ENCODE measurements at places on chromosomes 2 and 18. TPM values are rescaled to one million over a fixed set of nuclear protein-coding genes. Genes with fewer than 3 reads are reported as not detected.

The NYAP2 gene
- not detected for total RNA-seq

The TUBA3E gene
- not detected for total RNA-seq

The ARHGAP15 gene
- total RNA-seq: 10.7 TPM

The FTCDNL1 gene
- 5.2 TPM for total RNA-seq

The ALLC gene
- not detected for total RNA-seq

The MATN3 gene
- total RNA-seq: 2.9 TPM

The POTEJ gene
- not detected for total RNA-seq

The TCF4 gene
- total RNA-seq: 133 TPM

The C2orf80 gene
- not detected for total RNA-seq

The PRSS56 gene
- not detected for total RNA-seq

DNA sequence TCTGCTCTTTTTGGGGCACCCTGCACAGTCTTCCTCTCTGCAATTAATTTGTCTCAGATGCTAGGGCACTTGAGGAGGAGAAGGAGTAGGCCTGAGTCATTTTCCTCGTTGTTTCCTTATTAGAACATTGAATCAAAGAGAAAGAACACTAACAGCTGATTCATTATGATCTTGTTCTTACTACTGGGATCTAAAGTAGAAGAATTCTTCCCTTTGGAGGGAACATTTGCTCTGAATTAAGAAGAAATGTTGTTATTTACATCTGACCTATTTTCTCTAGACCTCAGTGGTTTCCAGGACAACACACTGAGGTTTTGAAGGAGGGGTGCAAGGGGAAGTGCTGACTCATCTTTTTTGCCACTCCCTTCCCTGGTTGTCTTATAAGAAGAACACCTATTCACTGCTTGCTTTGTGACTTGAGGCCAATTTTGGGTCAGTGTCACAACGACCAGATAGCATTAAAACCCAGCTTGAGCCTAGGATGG, 24.3 kb upstream of the STAT1 start:
- DNase-seq: no peak

GRCh38 chr2:224983712-224984554, 58.3 kb downstream of the DOCK10 start:
- no peak for DNase-seq

DNA sequence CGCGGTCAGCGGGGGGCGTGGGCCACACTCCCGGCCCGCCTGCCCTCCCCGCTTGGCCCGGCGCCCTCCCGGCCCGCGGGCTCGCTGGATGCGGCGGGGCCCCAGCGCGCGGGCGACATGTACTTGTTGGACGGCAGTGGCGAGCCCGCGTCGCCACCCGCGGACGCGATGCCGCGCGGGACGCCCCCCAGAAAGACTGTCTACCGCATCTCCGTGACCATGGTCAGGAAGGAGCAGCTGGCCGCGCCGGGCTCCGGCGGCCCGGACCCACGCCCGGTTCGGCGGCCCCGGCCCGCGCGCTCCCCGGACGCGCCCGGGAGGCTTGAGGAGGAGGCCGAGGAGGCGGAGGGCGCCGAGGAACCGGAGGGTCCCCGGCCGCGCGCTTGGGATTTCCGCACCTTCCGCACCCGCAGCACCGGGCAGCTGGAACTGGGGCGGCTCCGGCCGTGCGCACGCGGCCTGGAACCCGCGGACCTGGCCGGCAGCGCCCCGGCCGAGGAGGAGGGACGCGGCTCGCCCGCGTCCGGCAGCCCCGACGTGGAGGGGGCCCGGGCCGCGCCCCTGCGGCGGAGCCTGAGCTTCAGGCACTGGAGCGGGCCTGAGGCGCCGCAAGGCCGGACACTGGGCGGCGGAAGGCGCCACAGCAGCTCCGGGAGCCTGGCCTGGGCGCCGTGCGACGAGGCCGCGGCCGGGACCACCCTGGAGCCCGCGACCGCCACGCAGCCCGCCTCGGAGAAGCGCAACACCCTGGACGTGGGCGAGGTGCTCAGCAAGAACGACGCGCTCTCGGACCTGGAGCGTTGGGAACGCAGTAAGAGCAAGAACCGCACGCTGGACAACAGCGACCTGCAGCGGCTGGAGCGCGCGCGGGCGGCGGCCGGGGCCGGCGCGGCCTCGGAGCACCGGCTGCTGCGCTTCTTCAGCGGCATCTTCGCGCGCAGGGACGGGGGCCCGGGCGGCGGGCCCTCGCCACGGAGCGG, 176.4 kb downstream of the AGAP1 start:
- DNase-seq: peak; percentile 30

DNA sequence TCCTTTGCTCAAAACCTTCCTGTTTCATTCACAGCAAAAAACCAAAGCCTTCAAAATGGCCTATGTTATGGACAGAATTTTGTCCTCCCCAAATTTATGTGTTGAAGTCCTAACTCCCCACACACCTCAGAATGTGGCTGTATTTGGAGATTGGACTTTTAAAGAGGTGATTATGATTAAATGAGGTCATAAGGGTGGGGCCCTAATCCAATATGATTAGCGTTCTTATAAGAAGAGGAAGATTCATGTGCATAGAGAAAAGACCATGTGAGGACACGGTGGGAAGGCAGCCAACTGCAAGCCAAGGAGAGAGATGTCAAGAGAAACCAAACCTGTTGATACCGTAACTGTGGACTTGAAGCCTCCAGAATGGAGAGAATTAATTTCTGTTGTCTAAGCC, 4.6 kb upstream of the ZNF638 start:
- no peak for DNase-seq

- no peak for DNase-seq
Observed at GRCh38 chr2:159933727-159934049, 128.7 kb downstream of the PLA2R1 start.

DNA sequence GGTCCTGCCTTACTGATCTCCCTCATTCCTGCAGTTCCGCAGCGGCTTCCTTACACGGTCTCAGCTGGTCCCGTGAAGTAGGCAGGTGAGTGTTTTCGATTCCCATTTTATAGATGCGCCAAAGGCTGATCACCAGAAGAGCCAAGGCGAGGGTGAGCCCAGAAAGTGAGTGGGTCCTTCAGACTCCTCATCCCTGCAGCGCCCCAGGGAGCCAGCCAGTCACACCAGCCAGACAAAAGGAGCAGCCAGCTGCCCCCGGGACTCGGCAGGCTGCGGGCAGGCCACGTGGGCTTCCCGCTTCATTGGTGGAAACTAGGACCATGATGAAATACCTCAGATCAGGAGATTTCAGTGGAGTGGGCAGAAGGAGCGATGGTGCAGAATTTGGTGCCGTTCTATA, 85.9 kb downstream of the SMAD7 start:
- no peak for DNase-seq

GRCh38 chr2:6310256-6311215, 555.2 kb downstream of the CMPK2 start:
- DNase-seq: no peak

GRCh38 chr2:9001778-9002177, 1.7 kb downstream of the MBOAT2 start:
- no peak for DNase-seq

DNA sequence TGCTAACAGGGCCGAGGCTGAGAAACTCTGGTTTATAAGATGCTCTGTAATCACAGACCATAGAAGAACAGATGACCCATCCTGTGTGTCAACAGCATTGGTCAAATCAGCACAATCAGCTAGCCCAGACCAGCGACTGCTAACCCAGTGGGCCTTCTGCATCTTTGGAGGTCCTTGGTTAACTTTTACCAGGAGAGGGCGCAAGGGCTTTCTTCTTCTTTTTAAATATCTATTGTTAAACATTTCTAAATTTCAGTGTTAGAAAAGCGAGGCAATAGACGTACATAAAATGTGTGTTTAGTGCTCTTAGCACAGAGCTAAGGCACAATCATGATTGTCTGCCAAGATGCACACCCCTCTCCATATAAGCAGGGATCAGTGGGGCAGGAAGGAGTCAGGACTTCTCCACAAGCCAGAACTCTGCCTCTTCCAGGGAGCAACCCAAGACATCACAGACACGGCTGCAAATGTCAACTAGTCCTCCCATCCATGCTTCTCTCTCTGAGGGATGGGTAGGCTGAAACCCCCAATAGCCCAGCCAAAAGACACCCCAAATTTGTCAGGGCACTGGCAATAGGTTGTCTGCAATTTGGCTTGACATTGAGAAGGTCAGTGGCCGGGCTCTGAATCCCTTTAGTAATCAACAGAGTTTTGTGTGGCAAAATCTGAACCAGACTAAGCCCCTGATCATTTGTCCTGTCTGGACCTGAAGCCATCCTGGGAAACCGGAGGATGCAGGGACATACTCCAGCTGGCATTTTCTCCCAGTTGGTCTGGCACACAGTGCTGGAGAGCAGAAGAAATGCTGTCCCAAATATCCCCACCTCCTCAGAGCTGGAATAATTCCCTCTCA, 188.2 kb downstream of the BCL2 start:
- no peak for DNase-seq

DNA sequence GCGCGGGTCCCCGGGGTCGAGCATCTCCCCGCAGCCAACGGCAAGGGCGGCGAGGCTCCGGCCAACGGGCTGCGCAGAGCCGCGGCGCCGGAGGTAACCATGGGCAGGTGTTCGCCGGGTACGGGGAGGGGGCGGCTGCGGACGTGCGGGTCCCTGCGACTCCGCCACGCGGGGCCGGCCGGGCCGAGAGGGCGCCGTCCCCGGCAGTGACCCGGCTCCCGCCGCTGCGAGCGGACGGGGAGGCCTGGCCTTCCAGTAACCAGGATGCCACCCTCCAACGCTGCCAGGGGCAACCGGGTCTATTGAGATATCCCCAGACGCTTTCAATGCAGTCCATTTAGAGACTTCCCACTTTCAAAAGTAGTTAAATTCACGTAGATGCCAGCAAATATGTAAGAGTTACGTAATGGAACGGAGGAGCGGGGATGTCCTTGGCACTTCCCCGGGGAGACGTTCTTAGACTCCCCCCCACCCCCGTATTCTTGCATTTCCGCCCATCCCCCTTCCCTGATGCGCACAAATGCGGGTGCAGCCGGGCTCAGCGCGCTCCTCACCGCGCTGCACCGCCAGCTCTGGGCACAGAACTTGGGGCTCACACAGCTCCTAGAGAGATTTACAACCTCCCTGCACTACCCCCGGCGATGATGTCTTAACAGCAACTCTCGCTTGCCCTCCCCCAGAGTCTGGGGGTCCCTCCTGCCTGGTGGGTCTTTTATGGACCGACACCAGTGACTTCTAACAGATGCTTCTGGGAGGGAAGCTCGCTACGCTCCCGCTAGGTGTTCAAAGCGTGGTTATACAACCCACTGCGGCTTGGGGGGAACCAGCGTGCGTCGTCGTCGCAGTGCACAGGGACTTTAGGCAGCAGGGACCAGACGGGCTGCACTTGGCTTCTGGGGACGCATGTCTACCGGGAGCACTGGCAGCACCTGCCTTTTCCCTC, 657 bp downstream of the SGPP2 start:
- no peak for DNase-seq

DNA sequence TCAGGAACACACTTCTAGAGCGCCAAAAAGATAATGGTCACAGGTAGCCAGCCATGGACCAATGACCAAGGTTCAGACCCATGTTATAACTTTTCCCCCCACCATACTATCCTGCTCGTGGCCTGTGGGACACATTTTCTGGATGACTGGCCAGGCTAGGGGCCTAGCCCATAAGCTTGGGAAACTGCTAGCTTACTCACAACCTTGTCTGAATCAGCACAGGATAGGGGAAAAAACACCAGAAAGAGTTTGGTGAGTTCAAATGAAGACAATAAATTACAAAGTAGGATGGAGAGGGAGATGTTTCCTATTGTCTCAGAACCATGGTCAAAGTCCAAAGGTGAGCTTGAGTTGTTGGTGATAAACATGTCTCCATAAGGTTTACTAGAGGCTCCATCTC, 156.3 kb upstream of the CCDC68 start:
- DNase-seq: no peak

GRCh38 chr2:52970642-52971041, 797.0 kb upstream of the CHAC2 start:
- no peak for DNase-seq

- no peak for DNase-seq
Observed at GRCh38 chr2:226187156-226187555, 612.5 kb downstream of the IRS1 start.

- DNase-seq: no peak
Observed at GRCh38 chr2:109230941-109231420, 102.0 kb downstream of the SH3RF3 start.

- DNase-seq: peak; percentile 48
Observed at GRCh38 chr2:235458839-235459273, 35.0 kb upstream of the AGAP1 start.

DNA sequence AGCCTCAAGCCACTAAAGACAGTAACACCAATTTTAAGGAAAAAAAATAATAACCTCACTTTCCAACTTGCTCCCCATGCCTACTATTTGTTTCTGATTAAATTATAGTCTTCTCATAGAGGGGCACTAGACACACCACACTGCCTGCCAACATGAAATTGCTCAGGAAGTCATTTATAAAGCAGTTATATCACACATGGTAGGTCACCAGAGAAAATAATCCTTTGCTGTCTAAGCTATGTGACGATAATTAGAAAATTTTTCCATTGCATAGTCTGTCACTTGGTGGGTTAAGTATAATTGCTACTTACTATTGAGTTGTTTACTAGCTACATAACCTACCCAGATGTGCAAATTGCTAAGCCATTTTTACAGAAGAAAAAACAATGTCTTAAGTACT, 85.2 kb downstream of the INO80D start:
- DNase-seq: no peak

DNA sequence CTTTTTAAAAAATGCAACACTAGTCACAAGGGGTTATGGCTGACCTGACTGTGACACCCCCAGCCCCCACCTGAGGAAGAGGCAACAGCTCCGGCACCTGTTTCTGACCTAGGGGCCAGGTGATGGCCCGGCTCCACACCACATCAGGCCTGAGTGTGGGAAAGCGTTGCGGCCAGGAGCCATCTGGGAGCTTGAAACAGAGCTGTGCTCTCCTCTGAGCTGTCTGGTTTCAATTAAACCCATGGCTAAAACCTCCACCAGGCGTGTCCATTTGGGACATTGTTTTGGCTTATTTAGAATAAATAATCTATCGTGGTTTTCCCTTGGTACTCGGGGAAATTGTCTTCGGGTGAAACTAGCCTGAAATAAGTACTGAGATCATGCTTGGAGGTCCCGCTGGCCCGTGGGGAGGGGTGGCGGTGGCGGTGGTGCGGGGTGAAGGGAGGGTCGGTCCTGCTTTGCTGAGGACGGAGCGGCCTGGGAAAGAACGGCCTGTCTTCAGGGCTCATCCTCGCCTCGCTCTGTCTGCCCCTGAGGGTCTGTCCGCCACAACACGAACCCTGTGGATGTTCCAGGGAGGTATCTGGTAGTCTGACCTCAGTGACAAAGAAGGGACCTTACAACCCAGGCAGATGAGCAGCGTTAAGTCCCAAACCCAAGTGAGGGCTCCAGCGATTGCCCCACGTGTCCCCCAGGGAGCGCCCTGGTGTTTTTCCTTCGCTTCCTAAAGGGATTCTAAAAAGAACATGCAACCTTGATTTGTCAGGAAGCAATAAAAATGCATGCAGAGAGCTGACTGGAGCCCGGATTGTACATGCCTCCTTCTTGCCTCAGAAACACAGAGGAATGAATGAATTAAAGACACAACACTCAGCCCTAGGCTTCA, 58.7 kb downstream of the IL1RL2 start:
- no peak for DNase-seq

- DNase-seq: no peak
Observed at GRCh38 chr18:72161691-72162090, 382.5 kb downstream of the CBLN2 start.

- no peak for DNase-seq
Observed at GRCh38 chr2:70461414-70461813, 92.2 kb downstream of the TGFA start.

- DNase-seq: no peak
Observed at GRCh38 chr18:78292618-78293380, 686.8 kb upstream of the SALL3 start.

GRCh38 chr18:9346775-9347174, 12.2 kb downstream of the TWSG1 start:
- no peak for DNase-seq

GRCh38 chr2:23506531-23507266, 121.7 kb downstream of the KLHL29 start:
- DNase-seq: no peak

- DNase-seq: no peak
Observed at GRCh38 chr2:191976436-191976835, 129.5 kb upstream of the CAVIN2 start.

Data from breast epithelium (tissue), 4 donors.